Neural crest cell (in vitro differentiated cells): ENCODE measurements at places on chromosomes 12 and 14. TPM values are rescaled to one million over a fixed set of nuclear protein-coding genes. Genes with fewer than 3 reads are reported as not detected.

- no peak for DNase-seq
Measured at GRCh38 chr12:116441292-116441691, 117.9 kb upstream of the MAP1LC3B2 start.

DNA sequence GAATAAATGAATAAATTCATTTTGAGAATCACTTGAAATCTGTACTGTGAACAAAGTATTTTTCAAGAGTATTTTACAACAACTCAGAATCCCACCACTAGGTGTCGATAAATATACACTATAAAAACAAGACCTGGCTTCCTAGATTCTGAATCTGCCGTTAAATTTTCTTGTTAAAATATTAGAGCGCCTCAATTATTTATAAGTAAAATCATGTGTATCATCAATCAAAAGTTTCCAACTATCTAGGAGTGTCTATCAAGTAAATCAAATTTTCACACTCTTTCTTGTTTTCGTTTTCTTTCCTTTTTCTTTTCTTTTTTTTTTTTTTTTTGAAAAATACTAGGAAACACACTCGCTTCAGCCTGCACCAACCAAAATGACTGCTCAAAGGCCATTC lies 179.2 kb upstream of the DCN start:
- no peak for DNase-seq

DNA sequence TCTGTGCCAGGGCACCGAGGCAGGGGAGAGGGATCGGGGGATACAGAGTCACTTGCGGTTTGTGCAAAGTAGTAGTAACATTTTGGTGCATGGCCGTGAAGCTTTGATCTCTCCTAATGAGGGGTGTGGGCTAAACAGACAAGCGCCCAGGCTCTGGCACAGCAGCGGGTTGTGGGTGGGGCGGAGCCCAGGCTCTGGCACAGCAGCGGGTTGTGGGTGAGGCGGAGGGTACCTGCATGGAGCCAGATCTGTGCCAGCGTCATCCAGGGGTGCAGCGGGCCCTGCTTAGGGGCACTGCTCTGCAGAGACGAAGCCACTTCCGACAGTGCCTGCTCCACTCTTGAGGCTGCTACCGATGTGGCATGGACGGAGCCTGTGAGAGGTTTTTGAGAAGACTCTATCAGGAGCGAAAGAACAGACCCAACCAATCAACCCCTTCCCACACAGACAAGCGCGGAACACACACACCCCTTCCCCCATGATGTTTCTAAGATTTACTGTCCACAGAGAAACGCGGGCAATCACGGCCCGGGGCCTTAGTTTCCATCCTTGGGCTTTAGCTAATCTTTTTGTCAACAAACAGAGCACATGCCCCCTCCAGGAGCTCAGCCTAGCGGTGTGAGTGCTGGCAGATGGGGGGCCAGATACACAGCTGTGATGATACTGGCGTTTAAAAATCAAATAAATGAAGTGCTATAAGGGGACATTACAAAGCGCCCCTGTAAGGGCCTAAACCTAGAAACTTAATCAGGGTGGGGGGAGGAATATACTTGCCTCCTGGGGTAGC lies 196.6 kb downstream of the CALM1 start:
- DNase-seq: no peak

GRCh38 chr12:100926669-100927248 lies 132.2 kb downstream of the ANO4 start:
- peak; percentile 6 for DNase-seq

DNA sequence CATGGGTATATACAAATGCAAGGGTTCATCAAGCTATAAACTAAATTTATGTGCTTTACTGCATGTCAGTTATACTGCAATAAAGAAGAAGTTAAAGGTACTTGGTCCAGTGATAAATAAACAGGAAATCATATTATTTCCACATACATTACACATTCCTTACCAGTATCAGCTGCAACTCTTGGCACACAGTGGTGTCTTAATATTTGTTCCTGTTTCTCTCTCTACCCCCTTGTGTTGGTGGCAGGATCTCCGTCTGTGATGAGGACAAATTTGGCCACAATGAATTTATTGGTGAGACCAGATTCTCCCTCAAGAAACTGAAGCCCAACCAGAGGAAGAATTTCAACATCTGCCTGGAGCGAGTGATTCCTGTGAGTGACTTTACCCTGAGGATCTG lies 19.2 kb upstream of the OAS1 start:
- DNase-seq: no peak

GRCh38 chr14:82341261-82341810 lies 807.7 kb upstream of the SEL1L start:
- DNase-seq: no peak

EFS gene
- total RNA-seq: 100 and 104 TPM in 2 replicates

- DNase-seq: no peak
Measured at GRCh38 chr12:132012919-132013568, 63.3 kb downstream of the EP400 start.

DNA sequence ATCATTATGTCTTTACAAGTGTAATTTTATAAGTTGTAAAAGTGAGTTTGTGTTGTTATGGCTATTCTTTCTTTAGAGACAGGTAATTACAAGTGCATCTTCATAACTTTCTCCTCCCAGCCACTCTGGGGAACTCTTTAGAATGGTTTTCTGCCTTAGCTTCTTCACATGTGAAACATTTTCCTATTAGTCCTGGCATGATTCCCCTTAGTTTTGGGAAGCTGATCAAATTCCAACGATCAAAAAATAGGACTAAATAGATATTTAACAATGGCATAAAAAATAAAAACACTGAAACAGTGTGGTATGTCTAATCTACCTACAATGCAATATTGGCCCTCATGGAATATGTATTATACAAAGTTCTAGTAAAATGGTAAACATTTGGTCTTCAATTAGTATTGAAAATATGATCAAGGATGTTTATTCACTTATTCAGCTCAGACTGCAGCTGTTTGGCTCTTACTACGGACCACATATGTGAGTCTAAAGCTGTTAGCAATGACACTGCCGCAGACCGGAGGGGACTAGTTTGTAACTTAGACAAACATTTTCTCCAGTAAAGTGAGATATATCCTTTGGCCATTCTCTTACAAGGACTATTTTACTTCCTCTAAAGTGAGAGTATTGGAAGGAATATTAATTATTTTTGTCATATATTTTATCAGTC lies 890.8 kb upstream of the USP15 start:
- DNase-seq: no peak

DNA sequence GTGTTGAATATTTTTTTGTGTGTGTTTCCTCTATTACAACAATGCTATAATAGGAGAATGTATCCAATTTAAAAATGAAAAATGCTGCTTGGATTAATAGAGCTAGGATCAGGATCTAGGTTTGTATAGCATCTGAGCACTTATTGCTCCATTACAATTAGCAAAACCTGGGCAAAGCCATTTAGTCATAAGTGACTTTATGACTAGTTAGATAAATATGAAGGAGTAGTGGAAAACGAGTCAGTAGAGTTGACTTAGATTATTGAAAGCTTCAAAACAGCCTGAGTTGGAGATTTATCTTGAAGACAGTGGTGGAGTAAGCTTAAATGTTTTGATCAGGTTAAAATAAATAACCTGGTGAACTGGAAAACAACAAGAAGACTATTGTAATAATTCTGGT lies 2.8 kb downstream of the MED21 start:
- DNase-seq: no peak

DNA sequence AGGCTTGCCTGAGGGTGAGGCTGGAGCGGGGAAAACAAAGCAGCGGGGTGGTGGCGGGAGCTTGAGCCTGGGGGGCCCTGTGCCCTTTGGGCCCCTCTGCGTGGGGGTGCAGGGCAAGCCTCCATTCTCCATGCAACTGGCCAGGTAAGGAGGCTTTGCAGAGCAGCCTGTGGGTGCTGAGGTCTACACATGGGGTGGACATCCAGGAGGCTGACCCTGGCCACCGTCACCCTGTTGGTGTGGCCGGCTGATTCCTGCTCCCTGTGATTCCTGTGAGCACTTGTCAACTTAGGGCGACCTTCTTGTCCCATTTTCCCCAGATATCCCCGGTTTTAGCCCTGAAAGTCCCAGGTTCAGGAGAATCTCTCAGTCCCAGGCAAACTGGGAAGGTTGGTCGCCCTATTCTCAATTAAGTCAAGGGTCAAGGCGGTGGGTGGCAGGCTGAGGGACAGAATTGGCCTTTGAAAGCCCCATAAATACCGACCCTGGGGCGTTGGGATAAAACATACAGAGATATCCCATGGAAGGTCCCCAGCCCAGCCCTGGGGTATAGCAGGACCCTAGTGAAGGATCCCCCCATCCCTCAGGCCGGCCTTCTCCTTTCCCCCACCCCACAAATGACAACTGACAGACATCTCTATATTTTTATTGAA lies 70.5 kb downstream of the PRIMA1 start:
- no peak for DNase-seq

ACACB gene
- 15.9 and 16.8 TPM in 2 replicates for total RNA-seq

TMEM132C gene
- total RNA-seq: 10.6 and 10.9 TPM in 2 replicates

DPF3 gene
- 1.3 TPM in 2 replicates for total RNA-seq

DNA sequence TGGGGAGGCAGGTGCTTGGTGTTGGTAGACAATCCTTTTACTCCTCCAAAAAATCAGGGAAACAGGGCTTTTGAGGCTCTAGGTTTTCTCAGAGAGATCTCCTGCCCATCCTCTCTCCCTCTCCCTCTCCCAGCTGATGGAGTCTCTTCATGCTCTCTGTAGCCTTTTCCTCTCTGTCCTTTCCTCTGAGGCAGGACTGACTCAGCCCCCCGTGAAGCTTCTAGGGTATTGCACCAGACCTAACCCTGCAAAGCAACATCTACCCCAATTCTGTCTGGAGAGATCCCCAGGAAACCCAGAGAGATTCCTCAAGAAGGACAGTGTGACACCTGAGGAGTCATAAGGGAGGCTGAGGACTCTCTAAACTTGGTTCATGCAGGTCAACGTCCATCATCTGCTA lies 66.4 kb downstream of the CRACR2A start:
- no peak for DNase-seq

DNA sequence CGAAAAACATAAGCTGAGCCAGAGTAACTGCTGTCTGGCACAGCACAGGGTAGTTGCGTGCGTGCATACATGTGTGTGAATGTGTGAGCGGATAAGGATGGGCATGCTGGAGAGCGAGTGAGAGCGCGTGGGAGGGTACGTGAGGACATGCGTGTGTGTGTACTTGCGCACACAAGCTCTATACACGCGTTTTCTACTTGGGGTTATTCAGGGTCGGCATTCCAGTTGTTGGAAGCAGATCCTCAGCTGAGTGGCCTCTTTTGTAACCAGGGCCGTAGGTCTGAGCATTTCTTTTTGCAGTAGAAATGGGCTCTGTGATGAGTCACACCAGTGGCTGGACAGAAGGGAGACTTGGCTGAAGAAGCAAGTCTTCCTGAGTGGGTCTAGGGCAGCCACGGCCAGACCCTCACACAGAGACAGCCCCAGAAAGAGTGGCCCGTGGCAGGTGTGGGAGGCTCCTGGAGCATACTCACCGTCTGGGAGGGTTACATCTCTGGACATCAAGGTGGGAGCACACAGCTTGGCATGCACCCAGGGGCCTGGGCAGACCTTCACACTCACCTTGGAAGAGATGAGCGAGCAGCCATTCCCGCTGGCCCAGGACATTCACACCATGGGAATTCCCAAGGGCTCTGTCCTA lies 78.0 kb downstream of the LRRC74A start:
- no peak for DNase-seq

KLRD1 gene
- 0.12 TPM in 1 of 2 replicates, not detected in the other for total RNA-seq

DNA sequence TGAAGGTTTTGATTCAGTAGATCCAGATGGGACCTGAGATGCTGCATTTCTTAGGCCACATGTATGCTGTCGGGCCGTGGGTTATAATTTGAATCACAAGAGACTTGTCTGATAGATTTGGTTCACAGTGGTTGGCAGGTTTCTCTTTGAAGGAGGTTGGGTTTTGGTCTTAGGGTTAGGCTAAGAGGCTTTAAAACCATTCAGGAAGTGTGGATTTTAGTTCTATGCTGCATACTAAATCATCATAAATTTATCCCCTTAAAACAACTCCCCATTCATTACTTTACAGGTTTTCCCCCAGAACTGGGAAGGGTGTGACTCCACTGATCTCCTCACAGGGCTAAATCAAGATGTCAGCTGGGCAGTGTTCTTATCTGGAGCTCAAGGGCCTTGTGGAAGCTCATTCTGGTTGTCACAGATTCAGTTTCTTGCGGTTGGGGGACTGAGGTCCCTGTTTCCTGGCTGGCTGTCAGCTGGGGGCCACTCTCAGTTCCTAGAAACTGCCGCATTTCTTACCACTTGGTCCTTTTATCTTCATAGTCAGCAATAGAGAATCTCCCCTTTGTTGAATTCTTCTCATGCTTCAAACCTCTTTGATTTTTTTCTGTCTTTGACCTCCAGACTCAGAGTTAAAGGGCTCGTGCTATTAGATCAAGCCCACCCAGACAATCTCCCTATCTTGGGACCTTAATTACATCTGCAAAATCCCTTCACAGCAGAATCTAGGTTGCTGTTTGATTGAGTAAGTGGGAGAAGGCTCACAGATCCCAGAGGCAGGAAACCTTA lies 20.6 kb upstream of the PCNX1 start:
- no peak for DNase-seq

LDHB gene
- total RNA-seq: 1,356 and 1,383 TPM in 2 replicates

DNA sequence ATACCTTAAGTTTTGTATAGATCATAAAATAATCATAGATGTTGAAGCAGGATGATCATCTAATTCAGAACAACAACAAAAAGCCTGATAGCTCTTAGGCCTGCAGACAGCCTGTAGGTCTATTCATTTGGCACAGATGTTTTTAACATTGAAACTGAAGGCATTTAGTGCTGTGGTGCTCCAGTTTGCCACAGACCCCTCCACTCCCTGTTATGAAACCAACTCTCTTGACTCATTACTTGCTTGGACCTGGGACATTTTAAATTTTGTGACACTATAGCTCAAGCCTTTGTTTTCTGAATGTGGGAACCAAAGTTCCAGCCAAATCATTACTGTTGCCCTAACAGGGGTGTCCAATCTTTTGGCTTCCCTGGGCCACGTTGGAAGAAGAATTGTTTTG lies 9.1 kb downstream of the PRKCH start:
- no peak for DNase-seq

PLEK2 gene
- not detected in 2 replicates for total RNA-seq

GRCh38 chr12:114876968-114877680 lies 193.1 kb upstream of the TBX3 start:
- no peak for DNase-seq

- DNase-seq: no peak
Measured at GRCh38 chr12:106197906-106198623, 49.8 kb downstream of the CKAP4 start.

- DNase-seq: no peak
Measured at GRCh38 chr12:91630596-91631293, 448.1 kb upstream of the DCN start.

VEZT gene
- 79.1 and 80.8 TPM in 2 replicates for total RNA-seq

GOLGA5 gene
- 17.8 and 19.8 TPM in 2 replicates for total RNA-seq

- DNase-seq: no peak
Measured at GRCh38 chr12:67472539-67472938, 176.0 kb upstream of the DYRK2 start.

GRCh38 chr14:85607651-85608081 lies 77.7 kb downstream of the FLRT2 start:
- no peak for DNase-seq

GRCh38 chr12:6337958-6338433 lies 3.9 kb downstream of the TNFRSF1A start:
- no peak for DNase-seq

CLEC7A gene
- not detected in 2 replicates for total RNA-seq

GRCh38 chr12:77477907-77478533 lies 352.7 kb upstream of the NAV3 start:
- no peak for DNase-seq

- DNase-seq: no peak
Measured at GRCh38 chr12:31524791-31525495, 66.0 kb downstream of the DENND5B start.

- DNase-seq: no peak
Measured at GRCh38 chr12:111953455-111953854, 59.5 kb downstream of the TMEM116 start.
